ENCODE measurements at places on chromosomes 7 and 10.

DNA sequence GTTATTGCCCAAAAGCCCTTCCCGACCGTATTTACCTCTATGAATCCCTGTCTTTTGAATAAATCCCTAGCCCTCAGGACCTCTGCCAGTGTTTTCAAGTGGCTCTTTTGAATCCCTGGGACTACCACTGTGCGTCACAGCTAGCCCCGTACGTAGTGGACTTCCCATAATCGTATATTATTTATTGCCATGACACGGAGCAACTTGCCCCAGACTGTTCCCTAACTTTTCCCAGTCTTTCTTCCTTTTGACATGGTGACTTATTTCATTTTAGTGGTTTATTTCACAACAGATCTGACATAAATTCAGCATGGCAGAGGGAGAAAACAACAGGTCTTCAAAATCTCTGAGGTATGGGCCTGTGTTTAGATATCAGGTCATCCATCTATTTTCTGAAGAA lies 318.6 kb upstream of the KLF6 start:
- no peak for DNase-seq

- DNase-seq = no peak
Observed at GRCh38 chr10:119174109-119174508, 4.5 kb downstream of the PRDX3 start.

GRCh38 chr10:95646160-95646559 lies 10.4 kb downstream of the ALDH18A1 start:
- no peak for DNase-seq

DNA sequence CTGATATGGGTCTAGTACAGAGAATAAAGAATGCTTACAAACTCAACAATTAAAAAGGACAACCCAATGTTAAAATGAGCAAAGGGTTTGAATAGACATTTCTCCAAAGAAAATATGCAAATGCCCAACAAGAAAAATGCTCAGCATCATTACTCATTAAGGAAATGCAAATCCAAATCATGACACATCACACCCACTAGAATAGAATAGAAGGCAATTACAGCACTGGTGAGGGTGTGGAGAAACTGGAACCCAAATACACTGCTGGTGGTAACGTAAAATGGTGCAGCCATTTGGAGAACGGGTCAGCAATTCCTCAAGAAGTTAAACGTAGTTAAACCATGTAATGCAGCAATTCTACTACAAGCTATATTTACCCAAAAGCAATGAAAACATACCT lies 53.8 kb downstream of the KDM7A start:
- no peak for DNase-seq
